ENCODE measurements at places on chromosomes 5 and 9.

DNA sequence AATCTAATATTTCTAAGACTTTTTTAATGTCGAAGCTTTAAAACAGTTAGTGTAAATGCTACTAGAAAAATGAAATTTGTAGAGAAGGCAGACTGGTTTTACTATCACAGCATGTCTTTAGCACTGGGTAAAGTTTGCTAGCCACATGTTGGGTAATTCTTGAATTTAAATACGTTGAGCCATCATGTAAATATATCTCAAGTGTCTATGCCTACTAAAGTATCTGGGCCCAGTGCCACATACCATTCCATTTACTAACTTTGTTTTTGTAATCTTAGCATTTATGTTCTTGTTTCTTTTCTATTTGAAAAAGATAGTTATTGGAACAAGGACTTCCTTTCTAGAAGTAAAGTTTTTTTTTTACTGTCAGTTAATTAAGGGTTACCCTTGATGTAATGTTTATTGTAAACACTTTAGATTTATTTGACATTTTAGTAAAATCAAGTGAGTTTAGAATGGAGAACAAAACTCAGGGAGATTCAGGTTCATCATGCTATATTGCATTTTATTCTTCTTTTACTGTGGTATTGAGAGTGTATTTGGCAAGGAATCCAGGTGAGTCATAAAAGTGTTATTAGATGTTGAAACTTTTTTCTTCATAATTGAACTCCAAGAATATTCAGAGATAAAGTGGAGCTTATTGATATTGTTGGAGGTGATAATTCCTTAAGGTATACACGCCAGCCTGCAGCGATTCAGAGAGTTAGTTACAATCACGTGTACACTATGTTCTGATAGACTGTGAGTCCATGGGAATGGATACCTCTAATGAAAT, 182.4 kb downstream of the CCDC171 start:
- DNase-seq, result no peak

DNA sequence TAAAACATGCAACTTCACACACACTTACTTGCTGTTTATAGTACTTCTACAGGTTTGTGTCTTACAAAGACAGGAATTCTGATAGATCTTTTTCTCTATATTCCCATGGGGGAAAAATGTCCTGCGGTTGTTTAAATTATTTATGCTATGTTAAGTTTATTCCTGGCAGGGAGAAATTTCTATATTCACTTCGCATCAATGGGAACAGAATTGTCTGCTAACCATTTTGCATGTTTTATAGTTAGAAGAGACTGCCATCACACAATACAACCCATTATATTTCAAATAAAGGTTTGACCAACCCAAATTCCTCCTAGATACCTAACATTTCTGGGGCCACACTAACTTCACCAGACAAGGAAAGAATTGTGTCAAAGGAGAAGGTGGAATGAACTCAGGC, 110.0 kb upstream of the PRR16 start:
- no peak for DNase-seq

DNA sequence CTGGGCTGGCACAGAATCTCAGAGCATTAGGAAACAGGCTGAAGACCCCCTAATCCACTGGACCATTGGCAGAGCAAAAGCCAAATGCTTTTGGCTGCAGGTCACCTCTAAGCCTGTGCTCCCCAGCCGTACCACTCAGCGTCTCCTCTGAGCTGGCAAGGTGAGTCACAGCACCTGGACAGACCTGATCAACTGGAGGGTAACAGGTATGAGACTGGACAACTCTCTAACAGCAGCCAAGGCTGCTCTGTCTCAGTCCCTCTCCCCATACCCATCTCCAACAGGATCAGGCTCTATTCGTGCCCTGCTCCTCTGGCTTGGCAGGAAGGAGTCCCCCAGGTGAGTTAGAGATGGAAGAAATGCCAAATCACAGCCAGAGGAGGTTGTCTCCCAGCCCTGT, 4.7 kb downstream of the GOLGA2 start:
- no peak for DNase-seq

DNA sequence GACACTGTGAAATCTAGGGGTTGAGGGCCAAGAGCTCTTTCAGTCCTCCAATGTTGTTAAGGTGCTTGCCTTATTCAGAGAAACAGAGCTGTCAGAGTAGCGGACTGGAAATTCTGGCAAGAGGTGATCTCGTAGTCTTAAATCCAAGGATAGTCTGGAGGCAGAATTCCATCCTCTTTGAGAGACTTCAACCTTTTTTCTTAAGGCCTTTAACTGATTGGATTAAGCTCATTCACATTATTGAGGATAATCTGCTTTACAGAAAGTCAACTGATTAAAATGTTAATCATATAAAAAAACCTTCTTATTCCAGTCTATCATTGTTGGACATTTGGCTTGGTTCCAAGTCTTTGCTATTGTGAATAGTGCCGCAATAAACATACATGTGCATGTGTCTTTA, 243.1 kb upstream of the COX7C start:
- no peak for DNase-seq

GRCh38 chr5:74552101-74552500, 88.4 kb downstream of the ENC1 start:
- DNase-seq, result no peak

- no peak for DNase-seq
Observed at GRCh38 chr5:59130431-59130830, 547.6 kb downstream of the RAB3C start.

DNA sequence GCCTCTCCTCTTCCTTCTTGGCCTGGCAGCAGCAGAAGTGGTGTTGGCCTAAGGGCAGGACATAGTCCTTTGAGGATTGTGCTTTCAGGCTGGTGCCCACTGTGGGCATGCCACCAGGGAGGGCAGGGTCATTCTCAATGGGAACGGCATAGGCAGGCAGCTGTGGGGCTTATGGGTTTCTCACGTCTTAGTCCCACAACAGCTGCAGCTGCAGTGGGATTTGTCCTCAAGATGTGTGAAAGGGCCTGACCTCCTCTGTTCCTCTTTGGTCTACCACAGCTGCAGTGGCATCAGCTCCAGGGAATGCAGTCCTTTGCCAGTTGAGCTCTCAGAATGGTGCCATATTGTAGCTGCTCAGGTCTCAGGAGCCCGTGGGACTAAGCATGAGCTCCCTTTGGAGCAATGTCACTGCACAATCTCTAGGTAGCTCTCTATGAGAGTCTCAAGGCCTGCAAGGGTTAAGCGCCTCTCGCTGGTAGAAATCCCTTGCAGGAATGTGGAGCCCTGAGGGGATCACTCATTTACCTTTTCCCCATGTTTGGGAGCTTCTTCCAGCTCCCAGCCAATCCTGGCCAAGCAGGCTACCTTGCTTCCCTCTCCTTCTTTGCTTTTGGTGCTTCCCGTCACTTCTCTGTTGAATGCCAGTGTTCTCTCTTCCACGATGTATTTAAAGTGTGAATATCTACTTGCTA, 104.8 kb downstream of the GNA14 start:
- DNase-seq, result no peak

DNA sequence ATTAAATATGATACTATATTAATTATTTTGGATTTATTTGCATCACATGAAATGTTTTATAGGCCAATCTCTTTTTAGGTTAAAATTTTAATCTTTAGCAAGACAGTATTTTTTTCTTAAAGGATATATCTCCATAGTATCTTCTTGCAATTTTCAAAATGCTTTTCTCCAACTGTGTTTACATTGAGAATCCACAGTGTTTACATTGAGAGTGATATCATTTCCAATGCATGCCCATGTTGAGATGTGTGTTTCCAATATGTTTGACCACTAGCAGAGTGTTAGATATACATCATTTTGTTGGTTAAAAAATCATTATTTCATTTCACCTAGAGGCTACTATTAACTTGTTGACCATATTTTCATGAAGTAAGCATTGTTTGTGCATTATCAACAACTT, 17.3 kb downstream of the VCAN start:
- DNase-seq, result no peak

- no peak for DNase-seq
Observed at GRCh38 chr5:19900269-19900668, 87.7 kb downstream of the CDH18 start.

DNA sequence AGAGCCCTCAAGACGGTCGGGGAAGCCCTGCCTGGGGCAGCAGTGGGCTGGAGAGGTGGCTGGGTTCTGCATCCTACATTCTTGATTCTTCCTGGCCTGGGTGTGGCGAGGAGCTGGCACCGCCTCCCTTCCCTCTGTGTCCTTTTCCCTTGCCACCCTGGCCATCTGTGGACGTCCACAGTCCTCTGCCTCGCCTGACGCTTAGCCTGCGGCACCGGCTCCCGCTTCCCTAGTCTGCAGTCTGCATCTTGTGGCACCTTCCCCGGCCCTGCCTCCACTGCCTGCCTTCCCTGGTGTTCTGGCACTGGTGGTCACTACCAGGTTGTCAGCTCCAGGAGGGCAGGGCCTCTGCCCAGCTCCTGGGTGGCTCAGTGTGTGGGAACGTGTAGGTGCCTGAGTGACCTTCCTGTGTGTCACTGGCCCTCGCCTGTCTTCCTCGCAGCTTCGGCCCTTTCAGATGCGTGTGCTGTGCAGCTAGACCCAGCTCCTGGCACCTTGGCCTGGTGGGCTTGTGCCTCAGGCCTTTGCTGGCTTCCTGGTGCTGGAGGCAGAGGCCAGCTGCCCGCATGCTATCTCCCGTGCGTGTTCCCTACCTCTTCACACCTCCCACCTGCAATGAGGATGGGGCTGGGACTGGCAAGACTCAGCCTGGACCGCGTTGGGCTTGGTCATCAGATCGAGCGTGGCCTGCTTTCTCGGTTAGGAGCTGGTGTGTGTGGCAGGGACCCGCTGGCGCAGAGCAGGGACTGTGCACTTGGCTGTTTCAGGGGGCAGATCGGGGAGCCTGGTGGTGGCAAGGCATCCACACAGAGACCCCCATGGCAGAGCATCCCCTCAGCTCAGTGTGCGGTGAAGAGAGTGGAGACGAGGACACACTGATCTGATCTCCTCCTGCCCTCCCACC, 20.9 kb downstream of the TRAF2 start:
- DNase-seq, result no peak

DNA sequence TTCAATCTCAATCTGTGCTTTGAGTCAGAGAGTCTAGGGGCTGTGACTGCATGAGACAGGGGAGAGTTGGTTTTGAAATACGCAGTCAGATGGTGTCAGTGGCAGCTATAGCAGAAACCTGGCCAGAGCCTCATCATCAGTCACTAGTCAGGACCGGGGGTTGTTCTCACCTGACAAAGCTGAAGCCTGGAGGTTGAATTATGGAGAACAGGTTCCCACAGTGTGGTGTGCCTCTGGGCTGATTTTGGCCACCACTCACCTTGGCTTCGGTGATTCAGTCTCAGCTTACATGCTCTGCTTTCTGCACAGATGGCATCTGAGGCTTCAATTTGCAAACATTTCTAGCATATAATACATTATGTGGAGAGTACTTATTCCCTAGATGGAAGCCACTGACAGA, 387.3 kb downstream of the YTHDC2 start:
- no peak for DNase-seq

Data from right forelimb (tissue), 1 donor.